Stimulated activated CD8-positive, alpha-beta memory T cell treated with anti-CD3 and anti-CD28 coated beads, Interleukin-7, amount 100 ng/mL, for 24 hours (primary cell): ENCODE measurements at places on chromosomes 16 and 17.

GRCh38 chr16:84500531-84500930, 3.9 kb downstream of the MEAK7 start:
- no peak for DNase-seq

- DNase-seq, result no peak
Observed at GRCh38 chr17:17179371-17179827, 26.7 kb downstream of the PLD6 start.

DNA sequence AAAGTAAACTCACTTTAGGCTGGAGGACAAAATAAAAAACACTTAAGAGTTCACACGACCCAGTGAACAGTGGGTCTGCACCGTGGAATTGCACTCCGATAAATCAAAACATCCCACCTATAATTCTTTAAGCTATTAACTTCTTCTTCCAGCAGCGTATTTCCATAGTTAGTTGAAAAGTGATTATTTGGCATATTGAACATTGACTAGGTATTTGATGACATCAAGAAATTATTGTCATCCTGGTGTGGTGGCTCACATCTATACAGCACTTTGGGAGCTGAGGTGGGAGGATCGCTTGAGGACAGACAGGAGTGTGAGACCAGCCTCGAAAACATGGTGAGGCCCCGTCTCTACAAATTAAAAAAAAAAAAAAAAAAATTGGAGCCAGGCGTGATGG, 23.4 kb downstream of the IGF2BP1 start:
- DNase-seq, result no peak

GRCh38 chr17:66523378-66524200, 221.2 kb downstream of the PRKCA start:
- no peak for DNase-seq

- DNase-seq, result no peak
Observed at GRCh38 chr17:4147751-4148310, 4.8 kb downstream of the CYB5D2 start.

GRCh38 chr17:81379523-81379942, 15.7 kb upstream of the BAHCC1 start:
- no peak for DNase-seq
